ENCODE measurements at places on chromosomes 7 and 10.

- no peak for DNase-seq
Measured at GRCh38 chr10:31116226-31116625, 84.6 kb upstream of the ZNF438 start.

- no peak for DNase-seq
Measured at GRCh38 chr7:32915041-32915536, 23.5 kb upstream of the KBTBD2 start.

- DNase-seq = no peak
Measured at GRCh38 chr7:144459635-144460034, 56.1 kb upstream of the NOBOX start.

DNA sequence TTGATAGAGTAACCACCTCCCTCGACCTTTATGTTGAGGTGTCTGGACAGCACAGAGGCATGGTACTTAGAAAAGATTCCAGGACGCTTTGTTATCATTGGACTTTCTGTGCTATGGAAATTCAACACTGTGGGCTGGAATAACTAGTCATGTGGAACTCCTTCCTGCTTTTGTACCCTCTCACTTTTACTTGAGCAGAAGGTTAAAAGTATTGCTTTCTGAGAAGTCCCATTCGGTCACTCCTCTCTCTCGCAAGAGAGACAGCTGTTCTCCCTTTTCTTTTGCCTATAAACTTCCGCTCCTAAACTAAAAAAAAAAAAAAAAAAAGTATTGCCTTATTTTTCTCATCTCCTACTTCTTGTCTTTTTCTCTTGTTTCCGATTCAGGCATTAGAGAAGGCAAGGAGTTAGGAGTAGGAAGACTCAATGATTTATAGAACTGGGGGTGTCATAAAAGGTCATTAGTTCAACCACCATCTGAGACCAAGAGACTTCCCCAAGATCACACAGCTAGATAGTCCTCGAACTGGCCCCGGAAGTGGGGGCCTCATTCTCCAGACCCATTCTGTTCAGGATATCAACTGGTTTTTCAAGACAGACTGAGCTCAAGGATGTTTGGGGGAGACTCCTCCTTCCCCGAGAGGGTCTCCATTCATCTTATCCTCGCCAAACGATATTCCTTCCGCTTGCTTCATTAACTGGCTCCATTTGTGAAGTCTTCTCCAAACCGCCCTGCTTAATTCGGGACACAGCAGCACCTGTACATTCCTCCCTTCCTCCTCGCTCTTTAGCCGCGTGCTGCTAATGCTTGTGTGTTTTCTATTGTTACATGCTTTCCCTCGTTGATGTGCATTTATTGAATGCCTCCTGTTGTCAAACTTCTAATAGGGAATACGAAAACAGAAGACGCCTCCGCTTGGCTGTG, 995 bp upstream of the INPP5F start:
- no peak for DNase-seq

DNA sequence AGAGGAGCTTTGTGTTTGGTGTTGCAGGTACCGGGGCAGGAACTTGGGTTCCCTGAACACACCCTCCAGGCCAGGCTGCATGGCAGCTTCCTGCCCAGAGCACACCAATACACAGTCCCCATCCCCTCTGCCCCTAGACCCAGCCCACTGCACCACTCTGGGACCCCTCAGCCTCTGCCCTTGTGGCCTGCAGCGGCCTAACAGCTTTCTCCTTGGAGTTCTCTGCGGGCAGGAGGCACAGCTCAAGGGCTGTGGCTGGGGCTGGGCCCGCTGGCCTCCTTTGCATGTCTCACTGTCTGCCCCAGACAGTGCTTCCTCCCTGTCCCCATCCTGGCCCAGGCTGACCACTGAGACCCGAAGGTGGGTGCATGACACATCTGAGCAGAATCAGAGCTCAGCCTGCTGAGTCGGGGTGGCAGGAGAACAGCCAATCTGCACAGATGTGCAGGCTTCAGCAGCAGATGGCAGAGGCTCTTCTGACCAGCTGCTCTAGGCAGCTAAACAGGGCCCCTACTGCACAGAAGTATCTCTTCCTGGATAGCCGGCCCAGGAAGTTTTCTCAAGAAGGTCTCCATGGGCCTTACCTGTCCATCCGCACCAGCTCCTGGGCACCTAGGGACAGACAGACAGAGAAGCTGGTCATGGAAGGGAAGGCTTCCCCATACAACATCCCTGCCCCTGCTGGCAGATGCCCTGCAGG, 20.8 kb downstream of the VSIR start:
- DNase-seq = no peak

GRCh38 chr7:69365651-69366192, 232.6 kb upstream of the AUTS2 start:
- DNase-seq = no peak

- no peak for DNase-seq
Measured at GRCh38 chr10:70315276-70315675, 31.5 kb upstream of the NPFFR1 start.

- no peak for DNase-seq
Measured at GRCh38 chr7:89554209-89554608, 600.1 kb upstream of the STEAP1 start.

GRCh38 chr7:52450816-52451215, 584.6 kb upstream of the POM121L12 start:
- no peak for DNase-seq

DNA sequence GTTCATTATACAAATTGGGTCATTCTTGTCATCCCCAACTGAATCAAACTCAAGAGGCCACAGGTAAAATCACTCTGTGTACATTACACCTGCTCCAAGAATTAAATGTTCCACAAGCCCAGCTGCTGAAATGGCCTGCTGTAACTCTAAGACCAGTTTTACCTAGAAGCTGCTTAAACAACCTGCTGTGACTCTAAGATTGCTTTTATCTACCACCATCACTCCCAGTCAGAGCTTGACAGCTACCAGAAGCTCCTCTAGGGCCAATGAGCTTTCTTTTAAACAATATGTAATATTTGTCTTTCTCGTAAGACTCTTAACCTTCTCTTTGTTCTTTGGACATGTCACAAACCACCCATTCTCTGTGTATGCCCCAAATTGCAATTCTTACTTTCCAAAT, 141.8 kb upstream of the LRGUK start:
- DNase-seq = no peak

DNA sequence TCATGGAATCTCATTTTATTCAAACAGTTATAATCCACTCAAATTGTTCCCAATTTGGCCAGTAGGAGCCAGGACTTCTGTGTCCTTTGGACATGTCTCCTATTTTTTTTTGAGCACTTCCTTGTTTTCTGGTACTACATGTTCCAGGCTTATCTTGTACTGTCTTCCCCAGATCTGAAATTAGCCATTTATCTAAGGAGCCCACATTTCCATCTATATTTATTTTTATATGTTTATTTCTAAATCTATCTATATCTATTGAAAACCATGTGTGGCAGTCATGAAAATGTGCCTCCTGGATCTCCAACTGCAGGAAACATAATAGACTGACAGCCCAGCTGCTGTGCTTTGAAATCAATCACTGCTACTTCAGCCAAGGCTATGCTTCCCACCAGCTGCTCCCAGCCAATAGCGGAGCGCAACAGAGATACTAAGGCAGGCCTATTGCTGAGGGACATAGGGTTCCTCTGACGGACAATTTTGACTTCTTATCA, 147.1 kb downstream of the LRRC4 start:
- peak; percentile 10 for DNase-seq

DNA sequence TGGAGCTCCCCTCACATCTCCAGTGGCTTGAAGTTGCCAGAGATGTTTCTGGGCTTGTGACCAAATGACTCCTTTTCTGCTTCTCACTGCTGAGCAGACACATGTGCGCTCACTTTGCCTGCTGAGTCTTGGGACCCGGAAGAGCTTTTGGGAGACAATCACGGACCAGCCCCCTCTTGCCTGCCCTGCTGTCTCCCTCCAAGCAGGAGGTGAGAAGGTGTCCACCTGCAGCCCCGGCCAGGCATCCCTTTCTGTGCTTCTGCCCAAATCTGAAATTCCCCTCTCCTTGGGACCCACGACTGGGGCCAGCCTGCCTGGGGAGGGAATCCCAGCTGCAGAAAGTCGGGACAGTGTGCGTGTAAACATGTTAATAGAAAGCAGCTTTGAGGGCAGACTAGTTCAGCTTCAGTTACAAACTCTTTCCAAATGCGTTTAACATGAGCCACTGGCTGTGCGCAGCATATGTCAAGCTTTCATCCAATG, 31.7 kb downstream of the HTRA1 start:
- DNase-seq = no peak

DNA sequence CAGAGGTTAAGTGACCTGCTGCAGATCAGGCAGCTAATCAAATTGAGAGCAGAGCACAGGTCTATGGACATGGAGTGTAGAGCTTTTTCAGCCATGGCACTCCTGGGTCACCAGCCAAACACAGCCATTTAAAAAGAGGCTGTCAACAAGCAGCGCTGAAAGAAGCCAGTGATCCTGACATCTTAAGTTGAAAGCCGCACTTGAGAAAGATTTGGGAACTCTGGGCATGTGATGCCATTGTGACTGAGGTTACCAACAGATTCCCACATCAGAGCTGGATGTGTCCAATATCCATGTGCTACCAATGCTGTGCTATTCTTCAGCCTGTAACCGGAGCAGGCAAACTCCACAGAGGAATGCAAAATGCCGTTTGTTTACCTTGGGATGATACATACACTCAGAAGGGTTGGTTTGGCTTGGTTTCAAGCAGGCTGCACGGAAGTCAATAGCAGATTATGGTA, 56.2 kb upstream of the ABLIM1 start:
- DNase-seq = peak; percentile 61

DNA sequence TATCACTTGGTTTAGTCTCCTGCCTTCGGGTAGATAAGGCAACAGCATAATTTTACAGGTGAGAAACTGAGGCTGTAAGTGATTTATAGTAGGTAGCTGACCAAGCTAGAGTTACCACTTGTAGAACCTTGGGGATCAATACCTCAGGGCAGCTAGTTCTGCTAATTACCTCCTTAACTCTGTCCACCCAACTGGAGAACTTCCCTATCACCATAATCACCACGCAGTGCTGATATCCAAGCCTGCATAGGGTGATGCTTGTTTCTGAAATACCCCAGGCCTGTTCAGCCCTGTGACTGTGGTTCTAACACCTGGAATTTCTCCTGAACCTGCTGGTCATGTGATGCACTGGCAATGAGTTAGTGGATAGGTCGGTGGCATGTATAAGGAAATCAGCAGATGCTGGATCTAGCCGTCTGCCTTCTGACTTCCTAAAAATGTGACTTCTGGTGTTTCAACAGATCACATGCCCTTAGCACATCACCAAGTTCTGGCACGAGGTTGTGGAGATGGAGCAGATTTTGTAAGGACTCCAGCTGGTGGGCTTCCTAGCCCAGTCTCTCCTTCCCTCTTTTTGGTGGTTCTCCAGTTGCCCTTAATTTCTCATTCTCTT, 15.3 kb downstream of the PLAU start:
- DNase-seq = no peak

DNA sequence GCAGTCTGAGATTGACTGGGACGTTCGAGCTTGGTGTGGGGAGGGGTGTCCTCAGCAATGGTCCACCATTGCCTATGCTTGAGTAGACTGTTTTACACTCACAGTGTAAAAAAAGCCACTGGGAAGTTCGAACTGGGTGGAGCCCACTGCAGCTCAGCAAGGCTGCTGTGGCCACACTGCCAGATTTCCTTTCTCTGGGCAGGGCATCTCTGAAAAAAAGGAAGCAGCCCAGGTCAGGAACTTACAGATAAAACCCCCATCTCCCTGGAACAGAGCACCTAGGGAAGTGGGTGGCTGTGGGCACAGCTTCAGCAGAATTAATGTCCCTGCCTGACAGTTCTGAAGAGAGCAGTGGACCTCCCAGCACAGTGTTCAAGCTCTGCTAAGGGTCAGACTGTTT, 80.3 kb downstream of the BICC1 start:
- no peak for DNase-seq

GRCh38 chr7:42407021-42407710, 170.2 kb upstream of the GLI3 start:
- no peak for DNase-seq

DNA sequence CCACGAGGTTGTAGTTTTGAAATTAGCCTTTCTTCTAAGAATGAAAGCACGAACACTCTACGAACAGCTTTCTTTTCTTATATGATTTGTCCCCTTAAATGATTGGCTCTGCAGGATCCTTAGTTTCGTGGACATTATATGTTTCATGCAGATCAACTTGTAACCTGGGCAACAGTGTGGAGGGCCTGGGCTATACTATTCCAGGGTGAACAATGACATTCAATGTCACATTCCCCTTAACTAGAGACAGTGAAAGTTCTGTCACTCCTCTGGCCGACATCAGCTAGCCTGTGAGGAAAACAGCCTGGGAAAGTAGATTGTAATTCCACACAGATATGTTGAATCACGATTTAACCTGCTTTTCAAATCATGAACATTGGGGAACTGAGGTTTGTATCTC, 23.4 kb downstream of the TAS2R16 start:
- DNase-seq = no peak

GRCh38 chr10:8873310-8873709, 818.8 kb downstream of the GATA3 start:
- DNase-seq = peak; percentile 4

DNA sequence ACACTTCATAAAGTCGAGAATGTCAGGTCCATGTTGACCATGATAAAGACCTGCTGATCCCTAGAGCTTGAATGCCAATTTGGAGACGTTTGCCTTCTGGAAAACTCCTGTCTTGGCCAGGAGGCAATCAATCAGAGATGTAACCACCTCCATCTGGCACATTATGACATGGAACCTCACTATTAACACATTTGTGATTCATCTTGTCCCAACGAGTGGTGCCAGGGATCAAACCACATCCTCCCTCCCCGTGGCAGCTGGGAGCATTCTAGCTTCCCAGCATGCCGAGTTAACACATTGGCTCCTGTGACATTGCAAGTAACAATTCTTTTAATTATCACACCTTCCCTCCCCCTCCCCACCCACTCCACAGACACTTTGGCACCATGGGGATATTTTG, 84.0 kb upstream of the PPP1R17 start:
- DNase-seq = no peak

- no peak for DNase-seq
Measured at GRCh38 chr7:102837802-102838201, 75.0 kb upstream of the LRRC17 start.

- no peak for DNase-seq
Measured at GRCh38 chr7:43078794-43079193, 33.7 kb upstream of the HECW1 start.

GRCh38 chr10:36185097-36185496, 543.0 kb upstream of the FZD8 start:
- no peak for DNase-seq

- no peak for DNase-seq
Measured at GRCh38 chr10:113006656-113007342, 56.8 kb downstream of the TCF7L2 start.

GRCh38 chr10:26931223-26931622, 70.5 kb upstream of the ABI1 start:
- no peak for DNase-seq

- DNase-seq = no peak
Measured at GRCh38 chr7:110645060-110645459, 445.9 kb upstream of the LRRN3 start.

- peak; percentile 32 for DNase-seq
Measured at GRCh38 chr10:92290076-92290836, 622 bp downstream of the CPEB3 start.
